ENCODE measurements at places on chromosomes 4 and X. TPM values are rescaled to one million over a fixed set of nuclear protein-coding genes. Genes with fewer than 3 reads are reported as not detected.

CFAP99 gene
- total RNA-seq = not detected

RAB40A gene
- 0.26 TPM for total RNA-seq

GLRA2 gene
- not detected for total RNA-seq

ADRA2C gene
- total RNA-seq = 8.7 TPM

ARHGAP36 gene
- total RNA-seq = not detected

AMER1 gene
- total RNA-seq = 4.9 TPM

VCX gene
- not detected for total RNA-seq

ODAPH gene
- total RNA-seq = 0.13 TPM

ASMT gene
- not detected for total RNA-seq

SFRP2 gene
- not detected for total RNA-seq

TRIM61 gene
- total RNA-seq = not detected

FREM3 gene
- total RNA-seq = not detected

KLHL4 gene
- 13.0 TPM for total RNA-seq

CFAP97 gene
- total RNA-seq = 36.2 TPM

C1GALT1C1 gene
- 18.0 TPM for total RNA-seq

ANK2 gene
- total RNA-seq = 163 TPM

DDX60 gene
- 14.8 TPM for total RNA-seq

CENPVL3 gene
- total RNA-seq = 0.21 TPM

TRAM1L1 gene
- total RNA-seq = 5.7 TPM

ELOVL6 gene
- total RNA-seq = 3.6 TPM

SLC26A1 gene
- total RNA-seq = 0.24 TPM

GPM6B gene
- total RNA-seq = 102 TPM

UGT8 gene
- total RNA-seq = not detected

TEC gene
- total RNA-seq = 3.0 TPM

STK26 gene
- total RNA-seq = 4.0 TPM

MTNR1A gene
- total RNA-seq = not detected

SPANXA2 gene
- total RNA-seq = not detected
